ENCODE measurements at places on chromosomes 2 and 18.

- no peak for DNase-seq
Observed at GRCh38 chr2:83162421-83162820, 1296.7 kb downstream of the SUCLG1 start.

GRCh38 chr2:227222292-227222691, 57.9 kb downstream of the COL4A3 start:
- no peak for DNase-seq

DNA sequence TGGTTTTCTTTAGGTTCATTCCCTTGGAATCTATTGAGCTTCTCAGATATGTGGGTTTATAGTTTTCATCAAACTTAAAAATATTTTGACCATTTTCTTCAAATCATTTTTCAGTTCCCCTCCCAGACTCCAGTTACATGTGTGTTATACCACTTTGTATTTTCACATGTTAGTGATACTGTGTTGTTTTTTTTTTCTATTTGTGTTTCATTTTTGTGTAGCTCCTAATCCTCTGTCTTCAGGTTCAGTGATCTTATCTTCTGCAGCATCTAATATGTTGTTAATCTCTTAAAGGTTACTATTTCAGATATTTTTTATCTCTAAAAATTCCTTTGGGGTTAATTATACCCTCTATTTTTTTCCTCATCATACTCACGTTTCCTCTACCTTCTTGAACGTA, 51.2 kb downstream of the STRADB start:
- DNase-seq: no peak

GRCh38 chr2:62362561-62362960, 143.4 kb downstream of the TMEM17 start:
- no peak for DNase-seq

DNA sequence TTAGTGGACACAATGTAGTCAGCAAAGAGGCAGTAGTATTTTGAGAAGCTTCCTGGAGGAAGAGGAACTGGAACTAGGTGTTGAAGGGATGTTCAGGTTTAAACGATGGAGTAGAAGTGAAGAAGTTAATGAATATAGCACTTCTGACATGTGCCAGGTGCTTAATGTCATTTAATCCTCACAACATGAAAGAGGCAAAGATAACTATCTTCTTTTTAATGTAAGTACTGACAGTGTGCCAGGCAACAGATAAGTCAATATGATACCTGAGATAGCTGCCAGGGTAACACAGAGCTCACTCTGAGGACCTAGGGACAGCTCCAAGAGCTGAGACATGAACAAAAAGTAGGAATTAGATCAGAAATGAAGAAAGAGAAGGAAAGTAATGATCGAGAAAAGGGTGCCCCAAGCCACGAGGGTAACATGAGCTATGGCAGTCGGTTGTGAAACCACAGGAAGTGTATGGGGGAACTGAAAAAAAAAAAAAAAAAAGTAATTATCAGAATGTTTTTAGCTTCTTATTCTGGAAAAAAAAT, 140.7 kb downstream of the RNF144A start:
- no peak for DNase-seq

DNA sequence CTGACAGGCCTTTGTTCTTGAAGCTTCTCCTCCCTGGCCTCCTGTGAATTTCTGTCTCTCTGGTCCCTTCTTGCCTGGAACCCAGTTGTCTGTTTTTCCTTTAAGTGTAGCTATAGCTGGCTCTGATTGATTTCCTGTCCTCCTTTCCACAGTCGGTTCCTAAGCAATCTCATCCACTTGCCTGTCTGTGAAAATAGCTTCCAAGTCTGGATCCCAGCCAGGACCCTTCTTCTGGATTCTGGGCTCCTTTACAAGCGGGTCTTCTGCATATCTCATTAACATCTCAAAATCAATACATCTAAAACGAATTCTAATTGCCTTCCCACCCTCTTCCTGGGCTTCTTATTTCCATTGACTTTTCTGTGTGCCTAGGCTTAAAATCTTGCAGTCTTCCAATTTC, 124.9 kb downstream of the DAW1 start:
- DNase-seq: no peak

Data from stimulated activated CD8-positive, alpha-beta memory T cell treated with anti-CD3 and anti-CD28 coated beads, Interleukin-15, amount 100 ng/mL, for 24 hours (primary cell).